Tibial artery (tissue), 4 donors: ENCODE measurements at places on chromosomes 1 and 21.

- no peak for DNase-seq
These were observed 136.1 kb upstream of the HOOK1 start for GRCh38 chr1:59678493-59679228.

DNA sequence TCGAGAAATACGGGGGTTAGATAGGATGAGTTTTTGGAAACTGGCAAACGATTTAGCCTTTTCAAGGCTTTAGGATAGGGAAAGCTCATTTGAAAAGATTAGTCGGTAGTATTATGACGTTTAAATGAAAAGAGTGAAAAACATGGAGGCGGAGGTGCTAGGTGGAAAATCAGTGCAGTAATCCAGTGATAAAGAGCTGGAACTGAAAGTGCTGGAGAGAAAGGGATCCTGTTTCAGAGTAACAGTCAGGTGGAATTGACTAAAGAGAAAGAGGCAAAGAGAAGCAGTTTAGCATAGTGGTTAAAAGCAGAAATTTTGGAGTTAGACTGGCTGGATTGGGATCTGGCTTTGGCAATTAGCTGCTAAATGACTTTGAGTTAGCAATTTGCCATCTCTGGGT lies 945 bp downstream of the WDR3 start:
- no peak for DNase-seq

GRCh38 chr1:235735621-235736020 lies 86.0 kb upstream of the GNG4 start:
- no peak for DNase-seq

GRCh38 chr1:16020325-16020724 lies 1.5 kb upstream of the CLCNKA start:
- no peak for DNase-seq

- no peak for DNase-seq
These were observed 919 bp downstream of the HECTD3 start for GRCh38 chr1:45009956-45010854.

DNA sequence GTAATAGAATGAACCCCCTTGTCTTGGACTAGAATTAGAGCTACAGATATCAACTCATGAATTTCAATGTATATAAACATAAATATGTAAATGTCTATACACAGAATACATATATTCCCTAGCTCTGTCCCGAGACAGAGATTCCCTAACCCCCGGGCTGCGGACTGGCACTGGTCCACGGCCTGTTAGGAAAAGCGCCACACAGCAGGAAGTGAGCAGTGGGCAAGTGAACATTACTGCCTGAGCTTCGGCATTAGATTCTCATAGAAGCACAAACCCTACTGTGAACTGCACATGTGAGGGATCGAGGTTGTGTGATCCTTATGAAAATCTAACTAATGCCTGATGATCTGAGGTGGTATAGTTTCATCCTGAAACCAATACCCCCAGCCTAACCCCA lies 51.2 kb downstream of the PIK3R3 start:
- DNase-seq: no peak

GRCh38 chr1:61056196-61056572 lies 26.2 kb upstream of the NFIA start:
- DNase-seq: no peak

GRCh38 chr1:52925571-52926005 lies 1.5 kb upstream of the SCP2 start:
- DNase-seq: no peak

DNA sequence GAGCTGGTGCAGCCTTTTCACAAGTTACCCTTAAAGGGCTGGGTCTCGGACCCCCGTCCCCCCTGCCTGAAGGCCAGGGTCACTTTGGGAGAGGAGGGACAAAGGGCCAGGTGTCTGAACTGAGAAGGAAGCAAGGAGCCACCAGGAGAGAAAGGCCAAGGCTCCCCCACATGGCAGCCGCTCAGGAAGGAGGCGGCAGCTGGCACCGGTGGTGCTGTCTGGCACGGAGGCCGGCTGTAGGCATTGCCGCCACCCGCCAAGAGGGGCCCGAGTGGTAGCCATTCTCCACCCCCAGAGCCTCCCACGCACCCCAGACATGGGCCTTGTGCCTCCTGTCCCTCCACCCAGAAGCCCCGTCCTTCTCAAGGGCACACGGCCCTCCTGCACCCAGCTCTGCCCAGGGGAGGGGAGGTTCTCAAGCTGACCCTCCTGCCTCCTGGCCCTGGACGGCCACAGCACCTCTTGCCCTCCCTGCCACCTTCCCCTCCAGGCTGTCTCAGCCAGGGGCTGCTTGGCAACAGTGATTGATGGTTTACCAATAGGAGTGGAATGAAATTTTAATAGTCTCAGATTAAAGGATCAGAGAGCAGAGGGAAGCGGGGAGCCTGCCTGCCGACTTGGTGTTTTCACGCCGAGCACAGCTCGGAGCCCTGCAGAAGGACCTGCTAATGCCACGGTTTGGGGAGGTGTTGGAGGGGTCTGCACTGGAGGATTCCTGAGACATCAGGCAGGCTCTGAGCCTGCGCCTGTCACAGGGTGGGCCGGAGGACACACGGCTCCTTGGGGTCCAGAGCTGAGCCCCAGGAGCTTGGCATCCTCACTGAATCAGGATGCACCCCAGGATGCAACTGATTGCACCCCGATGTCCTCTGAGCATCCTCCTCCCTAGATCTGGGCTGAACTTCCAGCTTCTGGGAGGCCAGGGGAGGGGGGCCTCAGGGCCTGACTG lies 211.9 kb upstream of the VAMP3 start:
- DNase-seq: no peak

GRCh38 chr1:22471078-22471477 lies 19.4 kb downstream of the ZBTB40 start:
- no peak for DNase-seq

- DNase-seq: no peak
These were observed 57.5 kb downstream of the RGS2 start for GRCh38 chr1:192866241-192866868.

DNA sequence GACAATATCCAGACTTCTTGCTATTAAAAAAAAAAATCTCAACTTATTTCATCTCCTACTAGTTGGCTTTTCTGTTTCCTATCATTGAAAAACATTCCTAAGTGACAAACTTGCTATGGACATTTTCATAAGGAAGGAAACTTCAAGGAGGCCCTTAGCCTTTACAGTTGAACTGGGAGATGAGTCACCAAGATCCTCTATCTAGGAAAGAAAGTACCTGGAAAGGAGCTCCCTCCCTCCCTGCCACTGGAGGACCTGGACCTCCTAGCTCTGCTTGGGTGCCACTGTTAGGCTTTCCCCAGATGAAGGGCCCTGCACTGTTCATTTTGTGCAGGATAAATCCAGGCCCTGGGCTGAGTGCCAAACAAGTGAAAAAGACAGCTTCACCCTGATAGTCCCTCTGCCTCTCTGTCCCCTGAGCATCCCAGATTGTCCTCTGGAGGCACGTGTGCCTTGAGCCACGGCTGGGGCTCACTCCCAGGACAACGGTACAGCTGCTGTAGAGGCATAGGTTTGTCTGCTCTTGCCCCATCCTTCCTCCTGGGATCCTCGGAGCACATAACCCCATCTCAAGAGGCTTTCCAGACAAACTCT lies 40.2 kb upstream of the SOX13 start:
- DNase-seq: no peak
